ENCODE measurements at places on chromosomes 11 and 22.

GRCh38 chr11:1717745-1718144 is 20.8 kb downstream of the KRTAP5-6 start:
- no peak for DNase-seq

DNA sequence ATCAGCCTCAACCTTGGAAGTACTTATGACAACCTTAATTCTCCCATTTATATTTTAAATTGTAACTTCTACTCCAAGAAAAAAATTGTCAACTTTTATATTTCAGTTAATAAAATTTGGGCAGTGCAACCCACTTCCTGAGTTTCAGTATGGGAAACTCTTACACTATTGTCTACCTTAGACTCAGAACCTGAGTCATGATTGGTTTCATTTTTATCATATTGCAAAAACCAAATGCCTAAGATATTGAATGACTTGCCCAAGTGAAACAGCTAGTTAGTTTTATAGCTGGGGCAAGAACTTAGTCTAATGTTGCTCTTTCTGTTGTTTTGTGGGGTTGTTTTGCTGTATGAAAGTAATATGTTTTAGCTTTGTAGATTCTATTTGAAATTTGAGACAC is 334.0 kb upstream of the ARHGAP42 start:
- no peak for DNase-seq

DNA sequence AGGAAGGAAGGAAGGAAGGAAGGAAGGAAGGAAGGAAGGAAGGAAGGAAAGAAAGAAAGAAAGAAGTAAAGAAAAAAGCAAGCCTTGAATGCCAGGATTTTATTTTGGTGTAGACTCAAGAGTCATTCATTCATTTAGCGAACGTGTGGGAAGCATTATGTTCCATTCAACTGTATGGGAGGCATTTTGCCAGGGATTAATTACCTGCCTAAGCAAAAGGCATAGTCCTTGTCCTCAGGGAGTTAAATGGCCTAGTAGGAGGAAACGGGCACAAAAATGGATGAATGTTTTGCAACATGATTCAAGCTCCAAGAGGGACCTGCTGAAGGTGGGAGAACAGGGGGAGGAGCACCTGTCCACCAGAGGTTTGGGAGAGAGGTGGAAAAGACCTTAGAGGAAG is 16.2 kb upstream of the ZNRF3 start:
- no peak for DNase-seq

DNA sequence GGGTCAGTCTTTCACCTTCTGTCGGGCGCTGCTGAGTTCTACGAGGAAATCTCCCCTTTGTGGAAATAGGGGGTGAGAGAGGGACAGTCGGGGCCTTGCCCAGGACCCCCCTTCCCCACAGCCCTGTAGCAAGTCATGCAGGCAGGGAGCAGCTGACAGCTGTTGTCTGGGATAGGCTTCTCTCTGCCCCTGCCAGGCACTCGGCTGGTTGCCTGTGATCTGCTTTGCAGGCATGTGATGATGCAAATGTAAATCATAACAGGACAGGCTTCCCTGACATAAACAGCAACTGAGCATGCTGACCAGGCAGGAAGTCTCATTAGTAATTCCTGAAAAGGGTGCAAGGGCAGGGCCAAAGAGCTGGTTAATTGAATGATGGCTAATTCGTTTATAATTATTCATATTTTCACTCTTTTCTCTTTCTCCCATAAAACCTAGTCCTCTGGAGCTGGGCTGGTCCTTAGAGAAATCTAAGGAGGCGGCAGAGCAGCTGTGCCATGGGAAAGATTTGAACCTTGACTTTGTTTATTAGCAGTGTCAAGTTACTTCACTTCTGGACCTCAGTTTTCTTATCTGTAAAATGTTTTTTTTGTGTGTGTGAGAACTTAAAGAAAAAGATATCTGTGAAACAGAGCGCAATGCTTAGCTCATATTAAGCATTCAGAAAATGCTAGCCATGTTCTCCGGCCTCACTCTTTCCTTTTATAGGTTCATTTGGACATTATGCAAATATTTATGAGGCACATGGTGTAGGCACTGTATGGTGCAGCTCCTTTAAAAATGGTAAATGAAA is 129.7 kb downstream of the LDLRAD3 start:
- no peak for DNase-seq

- DNase-seq: no peak
These were observed at the start of gene OR51E2 for GRCh38 chr11:4697585-4697984. OR51E2 (minus strand) TSS chr11:4697853; CDS start chr11:4682711, 15,142 bp downstream.

GRCh38 chr11:120086651-120087050 is 51.3 kb downstream of the TRIM29 start:
- no peak for DNase-seq
